ENCODE measurements at places on chromosomes 1 and 21. TPM values are rescaled to one million over a fixed set of nuclear protein-coding genes. Genes with fewer than 3 reads are reported as not detected.

GRCh38 chr1:44038876-44039657, 7.8 kb upstream of the SLC6A9 start:
- H3K27me3 ChIP-seq = no peaks in the 10 kb centered on the region
- no peaks in the 10 kb centered on the region for H3K36me3 ChIP-seq
- H3K4me1 ChIP-seq = no peaks in the 10 kb centered on the region
- no peak for DNase-seq
- no peak overlapping the region for H3K27ac ChIP-seq

GRCh38 chr1:185680453-185680852, 53.7 kb upstream of the HMCN1 start:
- no peaks in the 10 kb centered on the region for H3K36me3 ChIP-seq
- H3K4me3 ChIP-seq = no peak overlapping the region
- H3K27ac ChIP-seq = peak overlapping the region; percentile 42
- no peak for DNase-seq
- H3K4me1 ChIP-seq = no peaks in the 10 kb centered on the region
- no peaks in the 10 kb centered on the region for H3K27me3 ChIP-seq

DNA sequence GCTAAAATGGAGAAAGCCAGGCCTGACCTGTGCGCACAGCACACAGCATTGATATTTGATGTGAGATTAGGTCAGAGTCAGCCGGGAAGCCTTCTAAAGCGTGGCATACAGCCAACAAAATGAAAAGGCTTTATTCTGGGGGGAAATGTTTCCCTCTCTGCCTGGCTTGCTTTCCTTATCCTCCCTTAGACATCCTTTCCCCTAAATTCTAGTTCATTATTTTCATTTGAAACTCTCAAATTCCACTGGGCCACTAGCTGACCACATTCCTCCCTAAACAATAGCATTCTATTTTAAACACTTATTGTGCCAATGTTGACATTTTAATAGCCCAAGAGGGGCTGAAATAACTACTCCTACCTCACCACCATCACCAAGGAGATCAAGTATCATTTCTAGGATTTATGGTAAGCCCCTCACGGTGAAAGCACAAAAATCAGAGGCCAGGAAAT, 49.4 kb downstream of the LEPR start:
- no peaks in the 10 kb centered on the region for H3K4me1 ChIP-seq
- H3K36me3 ChIP-seq = no peaks in the 10 kb centered on the region
- H3K4me3 ChIP-seq = no peak overlapping the region

DNA sequence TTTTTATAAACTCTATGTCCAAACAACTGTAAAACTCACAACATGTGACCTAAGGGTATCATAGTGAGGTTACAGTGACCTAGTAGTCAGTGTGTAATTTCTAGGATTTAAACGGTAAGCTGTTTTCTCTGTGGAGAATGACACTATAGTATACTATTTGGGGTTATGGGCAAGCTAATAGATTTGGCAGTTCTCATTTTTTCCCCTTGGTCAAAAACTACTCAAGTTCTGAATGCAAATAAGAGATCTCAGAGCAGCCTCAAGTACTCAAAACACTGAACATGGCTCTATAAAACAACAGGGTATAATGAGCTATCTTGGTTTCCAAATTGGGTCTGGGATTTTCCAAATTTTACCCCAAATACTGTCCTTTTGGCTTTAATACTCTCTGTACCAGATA, 88.5 kb upstream of the HMCN1 start:
- no peaks in the 10 kb centered on the region for H3K36me3 ChIP-seq
- no peak for DNase-seq
- no peak overlapping the region for H3K4me3 ChIP-seq
- no peaks in the 10 kb centered on the region for H3K27me3 ChIP-seq

GRCh38 chr1:14520514-14521163, 77.8 kb upstream of the KAZN start:
- H3K4me1 ChIP-seq = no peaks in the 10 kb centered on the region
- no peak overlapping the region for H3K27ac ChIP-seq
- H3K4me3 ChIP-seq = no peak overlapping the region
- no peak for DNase-seq
- no peaks in the 10 kb centered on the region for H3K27me3 ChIP-seq

DNA sequence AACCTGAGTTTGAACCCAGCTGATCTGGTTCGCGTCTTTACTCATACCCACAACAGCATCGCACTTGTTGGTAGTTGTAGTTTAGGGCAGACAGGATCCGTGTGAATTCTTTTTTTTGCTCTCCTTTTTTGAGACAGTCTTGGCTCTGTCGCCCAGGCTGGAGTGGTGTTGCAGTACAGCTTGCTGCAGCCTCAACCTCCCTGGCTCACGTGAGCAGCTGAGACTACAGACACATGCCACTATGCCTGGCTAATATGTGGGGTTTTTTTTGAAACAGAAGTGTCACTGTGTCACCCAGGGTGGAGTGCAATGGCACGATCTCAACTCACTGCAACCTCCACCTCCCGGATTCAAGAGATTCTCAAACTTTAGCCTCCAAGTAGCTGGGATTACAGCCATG, 7.9 kb downstream of the TAF13 start:
- H3K27me3 ChIP-seq = no peaks in the 10 kb centered on the region
- H3K27ac ChIP-seq = no peak overlapping the region
- no peaks in the 10 kb centered on the region for H3K4me1 ChIP-seq
- DNase-seq = no peak

GRCh38 chr1:228198977-228199590, 8.8 kb upstream of the OBSCN start:
- no peak overlapping the region for H3K27ac ChIP-seq
- no peak for DNase-seq
- no peaks in the 10 kb centered on the region for H3K36me3 ChIP-seq
- no peaks in the 10 kb centered on the region for H3K4me1 ChIP-seq
- H3K27me3 ChIP-seq = no peaks in the 10 kb centered on the region

- H3K4me1 ChIP-seq = no peaks in the 10 kb centered on the region
- no peak for DNase-seq
- no peaks in the 10 kb centered on the region for H3K36me3 ChIP-seq
Observed at GRCh38 chr1:154861607-154862094, 8.4 kb downstream of the KCNN3 start.

GRCh38 chr1:93489756-93490155, 41.8 kb downstream of the FNBP1L start:
- H3K27me3 ChIP-seq = no peaks in the 10 kb centered on the region
- H3K36me3 ChIP-seq = no peaks in the 10 kb centered on the region
- H3K27ac ChIP-seq = no peak overlapping the region
- H3K4me1 ChIP-seq = no peaks in the 10 kb centered on the region
- no peak overlapping the region for H3K4me3 ChIP-seq

- DNase-seq = no peak
- no peaks in the 10 kb centered on the region for H3K4me1 ChIP-seq
- H3K4me3 ChIP-seq = no peak overlapping the region
- H3K27me3 ChIP-seq = peaks cover 2% of the 10 kb centered on the region
Observed at GRCh38 chr1:159014851-159015250, 5.1 kb downstream of the IFI16 start.

- no peaks in the 10 kb centered on the region for H3K36me3 ChIP-seq
- no peak for DNase-seq
- no peak overlapping the region for H3K4me3 ChIP-seq
- no peaks in the 10 kb centered on the region for H3K27me3 ChIP-seq
- H3K27ac ChIP-seq = no peak overlapping the region
- H3K4me1 ChIP-seq = no peaks in the 10 kb centered on the region
Observed at GRCh38 chr1:15444468-15445389, 6.5 kb downstream of the CTRC start.

GRCh38 chr1:192889082-192889481, 80.2 kb downstream of the RGS2 start:
- no peaks in the 10 kb centered on the region for H3K4me1 ChIP-seq
- no peak overlapping the region for H3K27ac ChIP-seq
- H3K4me3 ChIP-seq = no peak overlapping the region
- no peaks in the 10 kb centered on the region for H3K36me3 ChIP-seq
- H3K27me3 ChIP-seq = no peaks in the 10 kb centered on the region

- H3K27me3 ChIP-seq = peaks cover 2% of the 10 kb centered on the region
- no peaks in the 10 kb centered on the region for H3K36me3 ChIP-seq
Observed at GRCh38 chr1:48069662-48070395, 72.6 kb upstream of the TRABD2B start.

DNA sequence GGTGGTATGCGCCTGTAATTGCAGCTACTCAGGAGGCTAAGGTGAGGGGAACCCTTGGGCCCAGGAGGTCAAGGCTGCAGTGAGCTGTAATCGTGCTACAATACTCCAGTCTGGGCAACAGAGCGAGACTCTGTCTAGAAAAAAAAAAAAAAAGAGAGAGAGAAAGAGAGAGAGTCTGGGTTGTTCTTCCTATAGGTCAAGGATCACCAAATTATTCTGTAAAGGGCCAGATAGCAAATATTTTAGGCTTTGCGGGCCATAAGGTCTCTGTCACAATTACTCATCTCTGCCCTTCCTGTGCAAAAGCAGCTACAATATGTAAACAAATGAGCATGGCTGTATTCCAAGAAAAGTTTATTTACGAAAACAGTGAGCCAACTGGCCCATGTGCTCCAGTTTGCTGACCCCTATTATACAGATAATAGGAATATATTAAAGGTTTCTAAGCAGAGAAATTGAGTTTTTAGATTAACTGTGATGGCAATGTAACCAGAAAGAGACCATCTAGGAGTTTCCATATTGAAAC, 2.1 kb downstream of the SASS6 start:
- H3K4me1 ChIP-seq = peaks cover 20% of the 10 kb centered on the region
- no peak overlapping the region for H3K27ac ChIP-seq
- H3K4me3 ChIP-seq = no peak overlapping the region
- peaks cover 3% of the 10 kb centered on the region for H3K36me3 ChIP-seq

GRCh38 chr1:169387399-169387798, 19.4 kb downstream of the BLZF1 start:
- DNase-seq = no peak
- H3K36me3 ChIP-seq = peaks cover 26% of the 10 kb centered on the region

DNA sequence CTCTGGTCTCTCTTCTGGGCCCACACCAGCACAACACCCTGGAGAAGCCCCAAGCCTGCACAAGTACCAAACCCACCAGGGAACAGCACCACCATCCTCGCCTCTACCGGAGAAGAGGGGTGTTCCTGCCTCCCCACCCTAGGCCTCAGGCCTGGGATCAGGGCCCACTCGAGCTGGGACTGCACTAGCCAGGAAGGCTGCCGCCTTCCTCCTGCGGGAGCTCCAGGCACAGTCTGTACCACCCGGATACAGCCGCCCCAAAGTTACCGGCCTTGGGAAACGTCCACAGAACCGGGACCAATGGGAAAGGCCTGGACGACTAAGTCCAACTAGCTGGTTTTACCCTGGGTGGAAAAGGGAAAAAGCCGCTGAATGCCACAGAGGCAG, 3.4 kb downstream of the TAL1 start:
- H3K4me3 ChIP-seq = no peak overlapping the region
- H3K36me3 ChIP-seq = no peaks in the 10 kb centered on the region
- no peak overlapping the region for H3K27ac ChIP-seq
- H3K27me3 ChIP-seq = peaks cover 23% of the 10 kb centered on the region
- H3K4me1 ChIP-seq = 0 out of 2 replicates have a peak, but pooled peaks cover 2% of the 10 kb centered on the region

DNA sequence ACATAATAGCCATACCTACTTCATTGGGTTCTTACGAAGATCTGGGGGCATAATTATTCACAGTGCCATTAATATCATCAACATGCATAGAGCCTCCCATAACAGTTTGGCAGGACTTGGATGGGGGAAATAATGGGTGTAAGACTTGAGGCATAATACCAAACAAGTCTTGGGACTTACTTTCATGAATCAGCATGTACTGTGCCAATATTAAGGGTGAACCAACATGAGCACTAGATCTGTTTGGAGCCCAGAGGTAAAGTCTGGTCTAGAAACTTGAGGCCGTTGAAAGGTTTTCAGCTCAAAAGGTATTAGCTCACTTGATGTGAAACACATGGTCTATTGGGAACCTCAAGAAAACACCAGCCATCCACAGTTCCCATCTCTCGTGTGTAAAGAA, 56.7 kb upstream of the ZC3H11B start:
- H3K27me3 ChIP-seq = no peaks in the 10 kb centered on the region
- no peak for DNase-seq
- H3K27ac ChIP-seq = no peak overlapping the region
- H3K4me3 ChIP-seq = no peak overlapping the region

DNA sequence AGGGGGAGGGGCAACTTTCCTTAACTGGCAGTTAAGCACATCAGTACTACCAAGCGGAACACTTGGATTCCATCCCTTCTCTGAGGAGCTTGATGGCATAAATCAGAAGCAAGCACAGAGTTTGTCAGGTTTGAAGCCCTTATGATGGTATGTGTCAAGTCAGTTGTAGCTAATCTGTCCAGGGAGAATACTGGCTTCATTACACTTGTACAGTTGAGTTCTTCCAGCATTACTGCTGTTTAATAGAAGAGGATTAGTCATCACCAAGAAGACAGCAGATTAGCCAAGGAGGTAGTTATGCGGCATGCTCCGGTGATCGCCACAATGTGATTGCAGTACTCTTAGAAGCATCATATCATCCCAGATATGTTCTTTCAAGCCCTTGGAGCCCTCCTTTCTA, 2.1 kb upstream of the TDRD5 start:
- no peak overlapping the region for H3K4me3 ChIP-seq
- no peak for DNase-seq
- H3K36me3 ChIP-seq = no peaks in the 10 kb centered on the region
- H3K27ac ChIP-seq = no peak overlapping the region
- H3K27me3 ChIP-seq = peaks cover 17% of the 10 kb centered on the region
- H3K4me1 ChIP-seq = peaks cover 8% of the 10 kb centered on the region

- DNase-seq = no peak
- no peaks in the 10 kb centered on the region for H3K36me3 ChIP-seq
- H3K4me3 ChIP-seq = no peak overlapping the region
- H3K4me1 ChIP-seq = no peaks in the 10 kb centered on the region
- no peaks in the 10 kb centered on the region for H3K27me3 ChIP-seq
Observed at GRCh38 chr21:27582246-27582947, 615.5 kb upstream of the ADAMTS5 start.

DNA sequence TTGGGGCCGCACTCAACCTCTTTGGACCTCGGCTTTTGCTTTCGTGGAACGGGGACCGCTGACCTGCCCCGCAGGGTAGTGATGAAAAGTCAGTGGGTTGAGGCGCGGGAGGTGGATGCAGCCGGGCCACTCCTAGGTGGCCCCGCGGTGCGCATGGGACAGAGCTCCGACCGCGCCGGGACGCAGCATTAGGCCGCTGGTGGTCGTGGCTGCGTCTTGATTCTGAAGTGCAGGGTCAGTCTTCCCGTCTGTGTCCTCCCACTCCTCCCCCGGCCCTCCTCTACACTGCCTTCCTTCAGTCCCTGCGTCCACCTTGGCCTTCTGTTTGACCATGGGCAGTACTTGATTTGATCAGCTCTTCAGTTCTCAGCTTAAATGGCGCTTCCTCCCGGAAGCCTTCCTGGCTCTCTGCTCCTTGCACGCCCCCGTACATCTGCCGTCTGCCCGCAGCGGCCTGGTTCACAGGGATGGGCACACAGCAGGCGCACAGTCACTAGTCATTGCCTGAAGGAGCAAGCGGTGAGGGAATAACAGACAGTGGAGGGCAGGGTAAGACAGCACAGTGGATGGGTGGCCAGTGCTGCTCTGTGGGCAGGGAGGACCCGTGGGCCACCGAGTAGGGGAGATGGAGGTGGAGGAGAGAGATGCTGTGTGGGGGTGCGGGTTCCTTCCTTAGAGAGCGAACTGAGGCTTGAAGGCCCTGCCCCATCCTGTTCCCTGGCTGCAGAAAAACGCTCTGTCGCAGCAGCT, 633 bp downstream of the THEMIS2 start:
- H3K36me3 ChIP-seq = no peaks in the 10 kb centered on the region
- no peak for DNase-seq
- H3K27ac ChIP-seq = peak overlapping the region; percentile 31
- no peaks in the 10 kb centered on the region for H3K27me3 ChIP-seq

NEGR1 gene
- total RNA-seq = 2.7 TPM

GPX7 gene
- total RNA-seq = 11.2 TPM

LRRC8C gene
- total RNA-seq = 17.1 TPM

RPL11 gene
- total RNA-seq = 865 TPM

SLC44A5 gene
- total RNA-seq = 0.18 TPM

LIX1L gene
- total RNA-seq = 23.3 TPM

SPRR2A gene
- not detected for total RNA-seq

CD1E gene
- total RNA-seq = not detected

CCDC24 gene
- total RNA-seq = 24.4 TPM

NUP210L gene
- 0.05 TPM for total RNA-seq

OXCT2 gene
- 1.9 TPM for total RNA-seq

OR2T29 gene
- total RNA-seq = not detected

ADGRL4 gene
- total RNA-seq = not detected

FCGR3B gene
- total RNA-seq = not detected

Data from Panc1 (cell line).